ENCODE measurements at places on chromosomes 4 and X.

- ATAC-seq = no peak
Measured at GRCh38 chrX:35665311-35665710, 132.8 kb upstream of the MAGEB16 start.

GRCh38 chr4:142713282-142714030 lies 132.6 kb downstream of the INPP4B start:
- ATAC-seq = peak; percentile 85

DNA sequence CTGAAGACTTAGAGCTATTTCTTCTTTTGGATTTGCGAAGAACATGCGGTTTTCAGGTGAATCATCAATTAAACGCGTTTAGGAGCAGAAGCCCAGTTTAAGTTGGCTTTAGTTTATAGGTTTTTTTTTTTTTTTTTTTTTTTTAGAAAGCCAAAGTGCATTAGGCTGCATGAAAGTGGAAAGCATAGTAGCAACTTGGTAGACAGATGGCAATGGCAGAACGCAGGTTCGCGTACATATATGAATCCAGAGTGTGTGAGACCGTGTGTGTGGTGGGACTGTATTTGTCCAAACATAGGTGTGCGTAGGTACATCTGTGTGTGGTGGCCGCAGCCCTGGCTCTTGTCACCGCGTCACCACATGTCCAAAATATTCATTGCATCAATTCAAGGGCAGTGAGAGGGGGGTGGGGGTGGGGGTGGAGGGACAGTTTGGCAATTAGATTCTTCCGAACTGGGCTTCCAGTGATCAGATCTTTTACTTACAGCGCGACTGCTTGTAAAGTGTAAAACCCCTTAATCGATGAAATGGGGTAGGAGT lies 901 bp downstream of the JADE1 start:
- no peak for ATAC-seq

DNA sequence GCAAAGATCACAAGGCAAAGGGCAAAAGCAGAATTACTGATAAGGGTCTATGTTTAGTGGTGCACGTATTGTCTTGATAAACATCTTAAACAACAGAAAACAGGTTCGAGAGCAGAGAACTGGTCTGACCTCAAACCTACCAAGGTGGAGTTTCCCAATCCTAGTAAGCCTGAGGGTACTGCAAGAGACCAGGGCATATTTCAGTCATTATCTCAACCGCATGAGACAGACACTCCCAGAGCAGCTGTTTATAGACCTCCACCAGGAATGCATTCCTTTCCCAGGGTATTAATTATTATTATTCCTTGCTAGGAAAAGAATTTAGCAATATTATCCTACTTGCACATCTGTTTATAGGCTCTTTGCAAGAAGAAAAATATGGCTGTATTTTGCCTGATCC lies 51.5 kb downstream of the NPNT start:
- no peak for ATAC-seq

DNA sequence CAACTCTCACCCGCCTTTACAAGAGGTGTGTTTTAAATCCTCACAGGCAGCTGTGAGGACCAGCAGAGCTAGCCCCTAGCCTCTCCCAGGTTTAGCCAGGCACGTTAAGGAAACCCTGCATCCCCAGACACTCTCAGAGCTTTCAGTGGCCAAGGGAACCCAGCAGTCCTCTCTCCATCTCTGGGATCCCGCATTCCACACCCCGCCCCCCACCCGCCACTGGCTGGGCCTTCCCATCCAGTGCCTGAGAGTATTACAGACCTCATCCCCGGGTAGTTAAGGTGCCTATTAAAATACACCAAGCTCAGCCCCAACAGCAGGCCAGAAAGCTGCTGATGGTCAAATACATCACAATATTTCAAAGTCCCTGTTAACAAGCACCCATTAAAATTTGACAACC lies 256.2 kb downstream of the BCOR start:
- no peak for ATAC-seq

- no peak for ATAC-seq
Measured at GRCh38 chr4:24734511-24734910, 60.9 kb upstream of the SOD3 start.

GRCh38 chr4:52142816-52143215 lies 91.7 kb downstream of the SPATA18 start:
- ATAC-seq = no peak

DNA sequence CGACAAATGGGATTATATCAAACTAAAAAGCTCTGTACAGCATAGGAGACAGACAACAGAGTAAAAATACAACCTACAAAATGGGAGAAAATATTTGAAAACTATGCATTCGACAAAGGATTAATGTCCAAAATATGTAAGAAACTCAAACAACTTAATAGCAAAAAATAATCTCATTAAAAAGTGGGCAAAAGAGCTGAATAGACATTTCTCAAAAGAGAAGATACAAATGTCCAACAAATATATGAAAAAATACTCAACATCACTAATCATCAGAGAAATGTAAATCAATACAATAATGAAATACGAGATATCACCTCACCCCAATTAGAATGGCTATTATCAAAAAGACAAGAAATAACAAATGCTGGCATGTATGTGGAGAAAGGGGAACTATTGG lies 272.9 kb downstream of the KLHL13 start:
- ATAC-seq = no peak

DNA sequence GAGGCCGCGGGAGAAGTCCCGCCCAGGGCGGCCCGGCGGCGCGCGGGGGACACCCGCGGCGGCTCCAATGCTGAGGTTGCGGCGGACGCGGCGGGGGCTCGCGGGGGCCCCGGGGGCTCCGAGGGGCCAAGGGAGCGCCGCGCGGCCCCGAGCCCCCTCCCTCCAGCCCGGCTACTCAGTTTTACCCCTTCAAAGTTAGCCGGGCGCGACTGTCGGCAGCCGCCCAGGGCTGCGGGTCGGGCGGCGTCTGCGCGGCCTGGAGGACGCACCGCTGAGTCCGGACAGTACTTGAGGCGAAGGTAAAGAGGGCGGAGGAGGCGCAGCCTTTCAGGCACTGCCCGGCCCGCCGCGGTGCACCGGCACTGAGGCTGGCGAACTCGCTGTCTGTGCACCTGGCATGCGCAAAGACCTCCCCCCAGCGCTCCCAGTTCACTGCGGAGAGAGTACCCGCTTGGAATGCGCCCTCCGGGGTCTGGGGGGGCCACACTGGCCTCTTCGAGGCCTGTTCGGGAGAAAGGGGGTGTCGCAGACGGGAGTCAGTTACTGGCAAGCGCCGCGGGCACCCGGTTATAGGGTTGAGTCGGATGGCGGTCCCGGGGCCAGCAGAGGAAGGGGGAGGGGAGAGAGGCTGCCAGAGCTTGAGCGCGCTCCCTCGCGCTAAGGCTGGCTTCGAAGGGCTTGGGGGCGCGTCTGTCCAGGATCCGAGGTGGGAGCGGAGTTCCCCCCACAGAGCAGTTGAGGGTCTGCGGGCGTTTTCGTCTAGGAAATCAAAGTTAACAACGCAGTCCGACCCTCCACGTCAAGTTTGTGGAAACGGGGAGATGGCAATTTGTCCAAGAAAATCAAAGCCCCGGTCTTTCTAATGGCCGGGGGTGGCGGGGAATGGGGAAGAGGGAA lies 1.1 kb downstream of the PCDH19 start:
- no peak for ATAC-seq

DNA sequence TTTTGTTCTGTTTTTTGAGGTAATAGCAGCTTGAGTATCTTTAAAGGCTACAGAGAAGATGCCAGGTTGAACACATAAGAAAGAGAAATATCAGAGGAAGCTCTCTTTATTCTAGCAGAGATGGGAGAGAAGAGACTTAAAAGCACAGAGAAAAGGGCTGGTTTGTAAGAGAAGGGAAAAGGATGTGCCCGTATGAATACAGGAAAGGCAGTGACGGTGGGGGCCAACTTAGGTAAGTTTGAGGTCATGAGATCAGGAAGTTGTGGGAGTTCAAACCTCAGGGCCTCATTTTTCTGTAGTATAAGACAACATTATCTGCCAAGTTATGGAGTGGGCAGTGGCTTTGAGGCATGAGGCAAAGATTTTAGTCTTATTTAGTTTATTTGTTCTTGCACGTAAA lies 121.3 kb upstream of the S100G start:
- peak; percentile 90 for ATAC-seq

- ATAC-seq = no peak
Measured at GRCh38 chr4:110823251-110823650, 200.4 kb upstream of the PITX2 start.

DNA sequence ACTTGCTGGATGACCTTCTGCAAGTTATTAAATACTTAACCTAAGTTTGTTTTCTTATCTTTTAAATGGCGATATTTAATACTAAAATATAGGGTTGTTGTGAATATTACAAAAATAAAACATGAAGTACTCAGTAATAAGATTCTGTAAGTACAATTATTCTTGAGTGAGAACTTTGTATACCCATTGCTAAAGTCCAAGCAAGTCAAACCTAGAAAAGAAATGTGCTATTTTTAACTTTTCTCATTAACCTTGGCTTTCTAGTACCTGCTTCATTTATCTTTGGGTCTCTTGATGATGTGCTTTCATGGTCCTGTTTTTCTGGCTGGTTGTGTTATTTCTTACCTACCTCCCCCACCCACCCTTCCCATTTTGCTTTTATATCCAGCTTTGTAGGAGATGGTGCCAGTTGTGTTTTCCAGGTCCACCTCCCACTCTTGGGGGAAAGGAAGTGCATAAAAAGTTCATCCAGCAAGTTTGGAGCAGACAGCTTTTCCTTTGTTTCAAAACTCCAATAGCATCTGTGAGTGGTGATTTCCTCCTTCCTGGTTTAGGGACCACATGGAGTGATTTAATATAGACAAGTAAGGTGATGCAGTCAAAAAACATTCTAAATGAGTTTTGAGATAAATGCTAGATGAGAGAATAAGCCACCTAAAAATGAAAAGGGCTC lies 7.5 kb upstream of the CXCL8 start:
- no peak for ATAC-seq

DNA sequence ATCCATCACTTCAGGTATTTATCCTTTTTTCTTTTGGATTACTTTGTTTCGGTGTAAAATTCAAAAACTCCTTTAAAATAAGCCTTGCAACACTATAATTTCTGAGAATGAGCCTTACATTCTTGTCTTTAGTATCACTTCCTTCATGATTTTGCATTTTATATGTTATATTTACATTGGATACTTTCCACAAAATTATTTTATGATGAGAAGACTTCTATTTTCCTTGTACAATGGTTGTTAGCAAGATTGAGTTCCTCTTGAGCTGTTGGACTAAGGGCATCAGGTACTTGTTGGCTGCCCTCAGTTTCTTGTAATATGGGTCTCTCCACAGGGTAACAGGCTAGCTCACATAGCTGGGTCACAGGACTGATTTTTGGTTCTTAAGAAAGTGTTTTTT lies 22.7 kb upstream of the HPGDS start:
- no peak for ATAC-seq

DNA sequence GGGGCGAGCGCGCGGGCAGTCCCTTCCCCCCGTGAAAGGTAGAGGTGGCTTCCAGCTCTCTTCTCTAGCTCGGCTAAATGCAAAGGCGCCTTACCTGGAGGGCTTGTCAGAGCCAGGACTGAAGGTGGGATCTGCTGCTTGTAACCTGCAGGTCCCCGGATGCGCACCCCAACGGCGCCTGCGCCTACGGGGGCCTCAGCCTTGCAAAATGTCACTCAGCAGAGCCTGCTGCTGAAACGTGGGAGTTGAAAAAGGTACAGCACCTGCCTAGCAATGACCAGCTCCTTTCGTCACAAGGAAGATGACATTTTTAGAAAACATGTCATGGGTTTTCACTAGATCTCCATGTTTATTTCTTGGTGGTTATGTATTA lies 583 bp downstream of the ABHD18 start:
- peak; percentile 51 for ATAC-seq

GRCh38 chrX:149641835-149642234 lies 10.2 kb upstream of the TMEM185A start:
- no peak for ATAC-seq
